Osteocyte (in vitro differentiated cells): ENCODE measurements at places on chromosomes 1 and 21. TPM values are rescaled to one million over a fixed set of nuclear protein-coding genes. Genes with fewer than 3 reads are reported as not detected.

The CHI3L1 gene
- total RNA-seq, result not detected in 2 replicates

The SLC16A4 gene
- 25.8 and 26.3 TPM in 2 replicates for total RNA-seq

The EFNA4 gene
- 10.1 and 12.4 TPM in 2 replicates for total RNA-seq

The NDC1 gene
- 9.8 and 10.7 TPM in 2 replicates for total RNA-seq

The C1orf87 gene
- total RNA-seq, result 0.94 and 1.0 TPM in 2 replicates

The UBASH3A gene
- total RNA-seq, result not detected in 2 replicates

The KCND3 gene
- 2.1 TPM in 2 replicates for total RNA-seq

The CHODL gene
- total RNA-seq, result 0.19 TPM in 1 of 2 replicates, not detected in the other

The AVPR1B gene
- total RNA-seq, result not detected in 2 replicates

The DNAI4 gene
- 8.9 and 10.0 TPM in 2 replicates for total RNA-seq

The CXADR gene
- total RNA-seq, result 0.05 and 0.11 TPM in 2 replicates

The FAM177B gene
- not detected in 2 replicates for total RNA-seq

The TDRD5 gene
- not detected in 2 replicates for total RNA-seq

The PLA2G4A gene
- 1.5 and 2.4 TPM in 2 replicates for total RNA-seq

The TCP10L gene
- total RNA-seq, result 0.21 and 1.3 TPM in 2 replicates

The GBP6 gene
- total RNA-seq, result not detected in 2 replicates

The ALG6 gene
- 10.9 and 13.6 TPM in 2 replicates for total RNA-seq

The GBP5 gene
- total RNA-seq, result not detected in 2 replicates

The FLG2 gene
- total RNA-seq, result not detected in 2 replicates
